ENCODE measurements at places on chromosomes 12 and 14.

DNA sequence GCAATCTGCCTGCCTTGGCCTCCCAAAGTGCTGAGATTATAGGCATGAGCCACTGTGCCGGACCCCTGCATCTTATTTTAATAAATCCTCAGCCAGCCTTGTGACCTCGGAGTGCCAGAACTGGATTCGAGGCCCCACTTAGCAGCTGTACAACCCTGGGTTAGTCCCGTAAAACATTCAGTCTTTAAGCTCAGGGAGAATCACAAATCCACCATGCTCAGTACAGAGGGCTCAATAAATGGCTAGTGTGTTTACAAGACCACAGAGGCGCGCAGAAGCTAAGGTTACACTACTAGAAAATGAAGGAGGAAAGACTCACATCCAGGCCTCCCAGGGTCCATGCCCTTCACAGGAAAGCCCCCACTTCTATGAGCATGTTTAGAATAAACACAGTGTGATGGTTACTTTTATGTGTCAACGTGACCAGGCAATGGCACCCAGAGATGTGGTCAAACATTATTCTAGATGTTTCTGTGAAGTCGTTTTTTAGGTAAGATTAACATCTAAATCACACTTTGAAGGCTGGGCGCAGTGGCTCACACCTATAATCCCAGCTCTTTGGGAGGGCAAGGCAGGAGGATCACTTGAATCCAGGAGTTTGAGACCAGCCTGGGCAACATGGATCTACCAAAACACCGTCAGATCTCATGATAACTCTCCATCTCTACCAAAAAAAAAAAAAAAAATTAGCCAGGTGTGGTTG is 55.3 kb downstream of the CLMN start:
- peaks cover 41% of the 10 kb centered on the region for H3K4me1 ChIP-seq
- no peak for DNase-seq
- H3K27ac ChIP-seq = no peak overlapping the region
- H3K27me3 ChIP-seq = no peaks in the 10 kb centered on the region
- H3K4me3 ChIP-seq = no peak overlapping the region

DNA sequence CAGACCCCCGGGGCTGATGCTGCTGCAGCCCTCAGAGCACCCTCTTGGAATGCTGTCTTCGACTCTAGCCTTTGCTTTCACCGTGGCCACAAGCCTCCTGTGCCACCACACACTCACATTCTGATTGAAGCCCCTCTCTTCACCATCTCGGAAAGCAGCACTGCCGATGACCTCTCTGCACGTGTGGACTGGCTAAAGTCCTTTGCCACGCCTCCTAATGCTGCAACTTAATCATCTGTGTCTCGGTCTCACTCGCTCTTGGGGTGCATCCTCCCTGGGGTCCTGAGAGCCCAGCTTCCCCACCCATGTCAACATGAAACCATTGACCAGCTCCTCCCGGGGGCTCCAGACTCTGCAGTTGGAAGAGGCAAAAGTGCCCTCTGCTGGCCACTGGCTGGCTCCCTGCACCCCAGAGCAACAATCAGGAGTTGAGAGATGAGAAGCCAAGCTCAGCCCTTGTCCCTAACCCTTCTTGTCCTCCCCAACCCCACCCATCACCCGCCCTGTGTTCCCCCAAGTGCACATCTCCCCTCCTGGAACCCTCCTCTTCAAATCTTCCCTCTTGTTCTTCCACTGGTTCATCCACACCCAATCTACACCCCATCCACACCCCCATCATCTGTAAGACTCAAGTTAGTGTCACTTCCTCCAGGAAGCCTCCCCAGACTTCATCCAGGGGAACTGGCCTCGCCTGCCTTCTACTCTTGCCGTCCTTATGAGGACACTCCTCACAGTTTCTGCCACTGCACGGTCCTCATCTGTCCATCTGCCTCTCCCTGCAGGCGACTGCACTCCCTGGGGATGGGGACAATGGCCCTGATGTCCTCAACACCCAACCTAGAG is 23.6 kb upstream of the FAM181A start:
- no peak overlapping the region for H3K4me3 ChIP-seq
- H3K27ac ChIP-seq = no peak overlapping the region
- peaks cover 3% of the 10 kb centered on the region for H3K27me3 ChIP-seq
- no peaks in the 10 kb centered on the region for H3K36me3 ChIP-seq

- no peaks in the 10 kb centered on the region for H3K36me3 ChIP-seq
- no peak for DNase-seq
- no peak overlapping the region for H3K27ac ChIP-seq
- H3K27me3 ChIP-seq = peaks cover 25% of the 10 kb centered on the region
- no peak overlapping the region for H3K4me3 ChIP-seq
These were observed 50.3 kb downstream of the IRAK3 start for GRCh38 chr12:66239295-66239694.

GRCh38 chr14:99497341-99497740 is 16.1 kb downstream of the CCNK start:
- no peaks in the 10 kb centered on the region for H3K27me3 ChIP-seq
- no peak for DNase-seq
- no peak overlapping the region for H3K4me3 ChIP-seq
- peaks cover 47% of the 10 kb centered on the region for H3K36me3 ChIP-seq

GRCh38 chr14:52801014-52801712 is 9.8 kb upstream of the GNPNAT1 start:
- no peak for DNase-seq
- no peaks in the 10 kb centered on the region for H3K27me3 ChIP-seq
- H3K4me1 ChIP-seq = peaks cover 5% of the 10 kb centered on the region

Data from activated CD4-positive, alpha-beta T cell treated with anti-CD3 and anti-CD28 coated beads for 36 hours (primary cell).